ENCODE measurements at places on chromosomes 6 and 20. TPM values are rescaled to one million over a fixed set of nuclear protein-coding genes. Genes with fewer than 3 reads are reported as not detected.

GRCh38 chr20:33589059-33589458 is 73.1 kb upstream of the C20orf144 start:
- no peak for DNase-seq

GRCh38 chr6:40479706-40480105 is 107.5 kb downstream of the LRFN2 start:
- no peak for DNase-seq

PLCB1 gene
- total RNA-seq = 4.1 TPM

DNA sequence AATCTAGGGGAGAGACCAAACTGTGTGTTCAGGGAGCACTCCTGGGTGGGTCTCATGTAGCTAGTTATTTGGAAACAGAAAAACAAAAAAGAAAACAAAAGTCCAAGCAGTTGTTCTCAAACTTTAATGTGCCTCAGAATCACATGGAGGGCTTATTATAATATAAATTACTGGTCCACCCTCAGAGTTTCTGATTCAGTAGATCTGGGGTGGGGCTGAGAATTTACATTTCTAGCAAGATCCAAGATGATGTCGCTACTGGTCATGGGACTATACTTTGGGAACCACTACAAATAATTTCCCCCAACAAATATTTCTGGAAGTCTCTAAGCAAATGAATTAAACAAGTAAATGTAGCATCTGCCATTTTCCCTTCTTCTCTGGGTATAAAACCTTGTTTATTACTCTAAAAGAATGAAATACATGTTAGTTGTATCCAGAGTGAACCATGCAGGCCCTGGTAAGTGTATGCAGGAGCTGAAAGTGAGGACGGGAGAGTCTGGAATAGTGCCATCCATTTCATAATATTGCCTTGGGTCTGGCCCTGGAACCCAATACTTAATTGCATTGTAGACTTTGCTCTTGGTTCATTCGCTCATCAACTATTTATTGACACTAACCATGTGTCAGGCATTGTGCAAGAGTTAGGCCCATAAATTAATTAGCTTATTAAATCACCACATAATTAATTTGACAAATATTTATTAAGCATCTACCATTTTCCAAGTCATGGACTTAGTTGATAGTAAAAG is 490.8 kb downstream of the EPM2A start:
- DNase-seq = no peak

CTCFL gene
- total RNA-seq = not detected

DNA sequence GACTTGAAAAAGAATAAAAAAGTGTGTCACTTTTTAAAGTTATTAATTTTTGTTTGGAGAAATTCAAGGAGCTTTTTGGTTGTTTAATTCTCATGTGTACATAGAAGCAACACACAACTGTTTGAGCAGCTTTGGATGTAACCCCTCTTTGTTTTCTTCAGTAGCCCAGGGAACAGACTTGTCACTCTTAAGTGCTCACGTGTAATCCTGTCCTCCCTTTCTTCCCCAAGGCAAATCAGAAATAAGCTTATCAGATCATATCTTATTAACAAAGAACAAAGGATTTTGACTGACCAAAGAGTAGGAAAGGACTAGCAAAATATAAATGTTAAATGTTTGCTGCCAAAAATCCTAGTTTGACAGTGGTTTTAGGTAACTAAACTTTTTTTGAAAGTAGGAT is 7.3 kb upstream of the FLRT3 start:
- no peak for DNase-seq

CST4 gene
- not detected for total RNA-seq

GRCh38 chr6:150418827-150419594 is 50.2 kb downstream of the IYD start:
- DNase-seq = no peak

DNA sequence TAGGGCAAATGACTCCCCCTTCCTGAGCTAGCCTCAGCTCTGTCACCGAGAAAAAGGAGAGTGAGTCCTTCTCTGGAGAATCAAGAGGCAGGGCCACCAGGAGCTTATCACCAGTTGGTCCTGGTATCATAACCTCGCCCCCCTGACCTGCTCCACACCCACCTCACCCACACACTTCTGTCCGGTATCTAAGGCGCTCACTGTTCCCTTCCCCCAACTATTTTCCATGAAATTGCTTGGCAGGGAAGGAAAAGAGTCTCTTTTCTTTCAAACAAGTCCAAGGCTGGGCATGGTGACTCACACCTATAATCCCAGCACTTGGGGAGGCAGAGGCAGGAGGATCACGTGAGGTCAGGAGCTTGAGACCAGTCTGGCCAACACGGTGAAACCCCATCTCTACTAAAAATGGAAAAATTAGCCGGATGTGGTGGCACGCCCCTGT is 77.6 kb downstream of the ZMYND8 start:
- no peak for DNase-seq

DNA sequence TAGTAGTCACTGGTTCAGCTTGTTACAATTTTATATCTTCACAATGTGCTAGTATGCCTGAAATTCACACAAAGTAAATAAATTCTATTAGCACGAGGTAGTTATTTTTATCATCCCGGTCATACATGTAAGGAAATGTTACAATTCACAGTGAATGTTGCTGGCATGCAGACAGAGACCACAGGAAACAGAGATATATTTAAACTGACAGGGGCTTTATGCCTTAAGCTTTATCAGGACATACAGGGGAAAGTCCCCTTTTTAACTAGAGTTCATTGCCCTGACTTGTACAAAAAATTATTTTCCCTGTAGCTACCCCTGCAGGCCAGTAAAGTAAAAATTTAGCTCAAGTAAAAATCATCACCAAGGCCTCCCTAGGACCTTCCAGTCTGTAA is 712.0 kb upstream of the NRSN1 start:
- no peak for DNase-seq

- DNase-seq = no peak
These were observed 164.9 kb downstream of the LAMA2 start for GRCh38 chr6:129047834-129048233.

- DNase-seq = peak; percentile 32
These were observed 1.1 kb downstream of the PTPRK start for GRCh38 chr6:128519132-128519930.

SCUBE3 gene
- 0.05 TPM for total RNA-seq

DNA sequence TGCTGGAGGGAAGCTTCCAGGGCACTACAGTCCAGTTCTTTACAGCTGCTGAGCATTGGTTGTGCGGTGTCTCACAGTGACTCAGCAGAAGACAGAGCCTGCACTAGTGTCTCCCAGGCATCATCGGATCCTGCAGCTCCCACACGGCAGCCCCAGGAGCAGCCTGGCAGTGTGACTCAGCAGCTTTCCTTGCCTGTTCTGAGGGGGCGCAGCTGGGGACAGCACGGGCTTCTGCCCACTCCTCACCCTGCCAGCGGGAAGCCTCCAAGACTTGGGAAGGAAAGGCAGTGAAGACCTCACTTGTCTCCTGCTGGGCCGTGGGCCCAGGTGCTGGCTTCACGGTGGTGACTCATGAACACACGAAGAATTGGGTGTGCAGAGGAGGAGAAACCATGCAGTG is 165.4 kb downstream of the SYNDIG1 start:
- DNase-seq = no peak

IDH3B gene
- total RNA-seq = 176 TPM

PNPLA1 gene
- not detected for total RNA-seq

DNA sequence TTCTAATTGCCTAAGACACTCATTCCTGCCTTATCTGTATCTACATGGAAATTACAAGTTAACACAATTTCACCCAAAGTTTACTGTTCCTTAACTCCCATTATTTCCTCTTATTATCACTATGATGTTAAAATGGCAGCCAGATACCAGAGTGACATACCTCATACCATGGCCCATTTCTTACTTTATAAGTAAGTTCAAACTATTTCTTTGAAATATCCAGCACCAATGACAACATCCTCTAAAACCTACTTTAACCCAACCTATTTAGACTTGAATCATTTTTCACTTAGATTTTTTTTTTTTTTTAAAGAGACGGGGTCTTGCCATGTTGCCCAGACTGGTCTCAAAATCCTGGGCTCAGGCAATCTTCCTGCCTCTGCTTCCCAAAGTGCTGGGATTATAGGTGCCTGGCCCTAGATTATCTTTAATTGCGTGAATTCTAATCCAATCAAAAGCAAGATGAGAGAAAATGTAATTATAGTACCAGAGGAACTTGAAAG is 10.0 kb downstream of the REV3L start:
- DNase-seq = no peak

SCRT2 gene
- not detected for total RNA-seq

ASIP gene
- not detected for total RNA-seq
